AG10803 (cell line): ENCODE measurements at places on chromosomes 2 and 18.

GRCh38 chr2:182375862-182376261, 51.0 kb downstream of the PDE1A start:
- DNase-seq = no peak

GRCh38 chr2:218631837-218632236, 24.1 kb downstream of the PLCD4 start:
- no peak for DNase-seq

DNA sequence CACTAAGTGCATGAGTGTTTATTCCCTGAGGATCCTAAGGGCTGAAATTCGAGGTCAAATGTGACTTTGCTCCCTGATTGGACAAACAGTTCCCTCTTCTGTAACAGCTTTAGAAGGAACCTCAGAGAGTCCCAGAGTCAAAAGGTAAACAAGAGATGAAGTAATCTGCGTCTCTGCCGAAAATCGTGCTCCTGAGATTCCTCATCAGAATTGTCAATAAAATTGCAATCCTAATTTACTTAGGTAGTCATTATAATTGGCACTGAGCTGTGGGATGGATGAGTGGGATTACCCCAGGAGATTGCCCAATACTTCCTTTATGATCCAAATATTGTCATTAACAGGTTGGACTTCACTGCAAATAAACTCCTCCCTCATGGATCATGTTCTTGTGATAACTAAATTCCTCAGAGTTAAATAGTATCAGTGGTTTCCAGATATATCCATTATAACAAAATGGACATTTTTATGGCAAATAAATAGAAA, 907 bp upstream of the SUCLG1 start:
- DNase-seq = no peak

DNA sequence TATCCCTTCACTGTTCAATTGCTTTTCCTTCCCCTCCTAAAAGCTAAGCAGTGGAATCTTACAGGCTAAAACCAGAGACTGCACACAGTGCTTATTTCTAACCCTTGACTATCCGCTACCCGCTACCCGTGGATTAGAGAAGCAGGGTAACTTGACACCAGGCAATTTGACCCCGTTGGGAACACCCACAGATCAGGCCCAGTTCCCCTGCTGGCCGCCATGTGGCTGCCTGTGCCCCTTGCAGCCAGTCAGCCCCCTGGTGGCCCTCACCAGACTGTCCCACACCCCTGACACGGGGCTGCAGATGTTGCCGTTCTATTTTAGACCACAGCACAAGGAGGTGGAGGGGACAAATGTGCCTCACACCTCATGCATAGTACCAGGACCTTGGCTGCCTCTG, 74.8 kb downstream of the TXNL1 start:
- no peak for DNase-seq

DNA sequence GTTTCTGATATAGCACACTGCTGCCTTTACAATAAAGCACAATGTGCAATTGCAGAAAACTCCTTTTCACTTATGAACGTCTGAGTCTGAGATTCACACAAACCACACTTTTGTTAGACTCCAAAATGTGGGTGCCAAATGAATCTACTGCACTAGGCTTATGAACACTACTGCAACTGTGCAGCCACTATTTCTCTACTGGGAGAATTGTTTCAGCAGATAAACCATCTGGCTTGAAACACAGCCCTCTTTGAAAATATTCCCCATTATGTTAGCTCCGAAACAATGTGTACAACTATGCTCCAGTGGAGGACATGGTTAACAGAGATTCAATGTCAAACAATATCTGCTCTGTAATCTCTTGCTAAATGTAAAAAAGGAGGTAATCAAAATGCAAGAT, 188.7 kb upstream of the ZEB2 start:
- DNase-seq = no peak

GRCh38 chr2:232075080-232075479, 113.6 kb downstream of the DIS3L2 start:
- peak; percentile 44 for DNase-seq

- no peak for DNase-seq
These were observed 34.9 kb downstream of the OSBPL1A start for GRCh38 chr18:24362757-24363156.

GRCh38 chr18:46630160-46630559, 26.9 kb downstream of the LOXHD1 start:
- peak; percentile 17 for DNase-seq

GRCh38 chr2:160228141-160228917, 28.3 kb upstream of the ITGB6 start:
- DNase-seq = peak; percentile 72

- DNase-seq = no peak
These were observed 32.2 kb upstream of the IGFBP5 start for GRCh38 chr2:216727346-216728122.

DNA sequence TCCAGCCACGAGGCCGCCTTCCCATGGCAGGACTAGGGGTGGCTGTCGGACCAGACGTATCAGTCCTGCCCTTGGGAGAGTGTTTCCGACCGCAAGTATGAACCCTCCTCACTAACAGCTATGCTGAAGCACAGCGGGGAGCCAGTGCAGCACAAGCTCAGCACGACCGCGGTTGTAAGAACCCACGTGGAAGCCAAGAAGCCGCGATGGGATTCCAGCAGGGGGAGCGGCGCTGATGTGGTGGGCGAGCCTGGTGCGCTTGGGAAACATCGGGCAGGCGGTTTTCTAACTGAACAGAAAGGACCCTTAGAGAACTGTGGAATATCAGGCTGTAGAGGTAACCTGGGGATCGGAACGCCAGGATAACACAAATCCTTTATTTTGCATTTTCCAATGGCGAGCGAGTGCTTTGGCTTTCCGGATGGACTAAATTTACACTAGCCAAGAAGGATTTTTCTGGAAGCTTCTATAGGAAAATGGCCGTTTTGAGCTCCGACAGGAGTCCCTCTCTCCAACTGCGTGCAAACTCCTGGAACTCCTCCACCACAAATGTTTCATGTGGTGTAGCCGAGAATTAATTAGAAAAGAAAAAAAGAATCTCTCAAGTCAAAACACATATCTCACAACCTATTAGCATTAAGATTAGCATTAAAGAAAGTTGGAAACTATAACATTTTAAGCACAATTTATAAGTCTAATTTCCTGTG, 132.0 kb upstream of the MYCN start:
- DNase-seq = no peak
